Kidney capillary endothelial cell (primary cell): ENCODE measurements at places on chromosomes 4 and X.

- no peak for DNase-seq
Observed at GRCh38 chrX:41391606-41392005, 55.5 kb upstream of the NYX start.

GRCh38 chr4:11904846-11905739, 476.4 kb upstream of the HS3ST1 start:
- DNase-seq, result no peak

DNA sequence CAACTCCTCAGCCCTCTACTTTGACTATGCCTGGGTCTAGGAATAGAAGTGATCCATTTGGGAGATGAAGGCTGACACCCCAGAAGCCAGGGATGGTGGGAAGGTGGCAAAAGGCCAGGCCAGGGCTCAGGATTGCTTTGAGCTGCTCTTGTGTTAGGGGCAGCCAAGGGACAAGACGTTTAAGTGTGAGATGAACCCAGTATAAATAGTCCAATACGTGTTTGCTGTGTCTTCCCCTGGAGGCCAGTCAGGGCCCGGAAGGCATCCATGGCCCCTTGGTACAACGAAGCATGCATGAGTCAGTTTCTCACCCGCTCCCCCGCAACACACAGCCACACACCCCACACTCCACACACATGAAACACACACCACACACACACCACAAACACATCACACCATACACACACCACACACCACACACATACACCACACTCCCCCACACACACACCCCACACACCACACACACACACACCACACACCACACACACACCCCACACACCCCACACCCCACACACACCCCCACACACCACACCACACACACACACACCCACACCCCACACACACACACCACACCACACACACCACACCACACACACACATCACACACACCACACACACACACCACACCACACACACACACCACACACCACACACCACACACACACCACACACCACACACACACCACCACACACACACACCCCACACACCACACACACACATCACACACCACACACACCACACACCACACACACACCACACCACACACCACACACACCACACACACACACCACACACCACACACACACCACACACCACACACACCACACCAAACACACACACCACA, 5.1 kb downstream of the STARD8 start:
- DNase-seq, result no peak

DNA sequence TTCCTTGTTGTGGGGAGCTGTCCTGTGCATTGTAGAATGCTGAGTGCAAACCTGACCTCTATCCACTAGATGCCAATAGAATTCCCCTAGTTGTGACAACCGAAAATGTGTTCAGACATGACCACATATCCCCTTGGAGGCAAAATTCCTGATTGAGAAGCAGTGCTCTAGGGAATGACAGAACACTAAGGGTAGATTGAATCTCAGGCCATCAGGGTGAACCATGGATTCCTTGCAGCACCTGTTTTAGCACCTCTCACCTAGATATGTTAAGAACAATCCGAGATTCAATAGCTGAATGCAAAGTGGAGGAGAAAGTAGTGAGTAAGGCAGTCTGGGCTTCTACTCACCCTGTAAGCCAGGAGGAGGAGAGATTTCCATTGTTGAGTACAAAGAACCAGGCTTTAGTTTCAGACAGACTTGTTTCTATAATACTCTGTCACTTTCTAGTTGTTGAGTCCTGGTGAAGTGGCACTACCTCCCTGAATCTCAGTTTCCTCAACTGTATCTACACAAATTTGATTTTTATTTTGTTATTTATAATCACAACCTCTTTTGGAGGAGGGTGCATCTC, 111.0 kb upstream of the RAP2C start:
- DNase-seq, result no peak

DNA sequence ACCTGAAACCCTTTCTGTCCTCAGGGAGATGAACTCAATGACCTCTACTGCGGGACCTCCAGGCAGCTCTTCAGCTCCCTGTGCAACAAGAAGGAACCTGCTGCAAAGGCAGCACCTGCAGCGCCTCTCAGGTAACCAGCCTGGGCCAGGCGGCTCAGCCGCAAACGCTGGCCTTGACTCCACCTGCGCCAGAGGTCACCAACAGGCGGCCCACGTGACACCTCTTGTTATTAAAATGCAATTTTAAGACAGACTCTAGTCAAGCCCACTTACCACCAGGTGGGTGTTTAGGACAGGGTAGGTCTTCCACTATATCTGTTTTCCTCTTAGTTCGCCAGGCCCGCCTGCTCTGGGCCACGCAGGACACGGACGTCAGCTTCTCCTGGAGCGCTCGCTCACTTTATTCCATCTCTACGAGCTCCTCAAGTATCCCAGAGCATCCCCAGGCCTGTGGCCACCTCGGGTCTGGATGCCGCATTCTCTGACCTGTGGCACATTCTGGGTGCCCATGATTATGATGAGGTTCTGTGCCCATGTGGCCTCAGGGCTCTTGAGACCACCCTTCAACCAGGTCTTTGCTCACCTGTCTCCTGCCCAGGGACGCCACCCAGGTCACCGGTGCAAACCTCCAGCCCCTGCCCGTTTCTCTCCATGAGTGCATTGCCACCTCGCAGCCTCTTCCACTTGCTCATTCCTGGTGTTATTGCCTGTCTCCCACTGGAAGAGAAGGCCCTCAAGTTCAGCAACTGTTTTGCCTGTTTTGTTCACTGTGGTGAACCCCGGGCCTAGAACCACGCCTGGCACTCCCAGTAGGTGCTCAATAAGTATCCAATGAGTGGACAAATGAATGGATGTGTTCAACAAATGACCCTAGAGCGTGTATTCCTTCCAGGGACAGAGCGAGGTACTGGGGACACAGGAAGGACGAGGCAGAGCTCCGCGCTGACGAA, 32.8 kb upstream of the JAKMIP1 start:
- DNase-seq, result no peak

- no peak for DNase-seq
Observed at GRCh38 chr4:53716471-53717063, 125.3 kb upstream of the LNX1 start.
